T-helper 1 cell (primary cell): ENCODE measurements at places on chromosomes 3 and 15.
A peak's percentile ranks its signal among the peaks of the same experiment; 100 is the strongest.

GRCh38 chr3:133970339-133970738 lies 59.4 kb downstream of the SLCO2A1 start:
- no peak for DNase-seq

DNA sequence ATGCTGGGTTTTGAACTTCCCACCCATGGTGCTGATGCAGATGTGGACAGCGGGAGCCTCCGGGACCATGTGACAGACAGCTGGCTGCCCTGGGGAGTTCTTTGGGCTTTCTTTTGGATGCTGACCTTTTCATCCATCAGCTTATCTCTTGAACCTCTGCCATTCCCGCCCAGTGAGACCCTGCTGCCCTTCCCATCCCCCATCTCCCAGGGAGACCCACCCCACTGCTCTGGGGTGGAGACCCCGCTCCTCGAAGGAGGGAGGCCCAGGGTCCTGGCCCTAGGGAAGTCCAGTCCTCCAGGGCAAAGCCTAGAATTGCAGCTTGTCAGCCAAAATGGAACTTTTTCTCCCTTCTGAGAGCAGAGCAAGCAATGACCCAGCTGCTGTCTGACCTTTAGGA lies 64.0 kb downstream of the ITGA11 start:
- no peak for DNase-seq

DNA sequence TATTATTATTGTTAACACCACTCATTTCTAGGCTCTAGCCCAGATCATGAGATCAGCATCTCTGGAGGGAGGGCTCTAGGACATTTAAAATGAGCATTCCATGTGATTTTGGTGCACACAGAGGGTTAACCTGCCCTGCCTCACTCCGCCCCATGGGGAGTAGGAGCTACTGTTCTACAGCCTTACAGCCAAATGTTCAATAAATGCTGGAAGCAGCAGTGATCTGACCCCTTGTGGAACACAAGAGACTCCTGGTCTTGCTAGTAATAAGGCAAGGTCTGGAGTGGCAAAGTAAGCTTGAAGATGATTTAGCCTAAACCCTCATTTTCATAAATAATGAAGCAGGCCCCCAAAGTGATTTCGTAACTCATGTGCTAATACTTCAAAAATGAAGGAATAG lies 166.4 kb upstream of the EOMES start:
- no peak for DNase-seq

DNA sequence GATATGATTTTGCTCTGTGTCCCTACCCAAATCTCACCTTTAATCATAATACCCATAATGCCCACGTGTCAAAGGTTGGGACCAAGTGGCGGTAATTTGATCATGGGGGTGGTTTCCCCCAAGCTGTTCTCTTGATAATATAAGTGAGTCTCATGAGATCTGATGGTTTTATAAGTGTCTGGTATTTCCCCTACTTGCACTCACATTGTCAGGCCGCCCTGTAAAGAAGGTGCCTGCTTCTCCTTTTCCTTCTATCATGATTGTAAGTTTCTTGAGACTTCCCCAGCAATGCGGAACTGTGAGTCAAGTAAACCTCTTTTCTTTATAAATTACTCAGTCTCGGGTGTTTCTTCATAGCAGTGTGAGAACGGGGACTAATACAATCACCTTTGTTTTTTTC lies 279.8 kb downstream of the ARPP21 start:
- no peak for DNase-seq

- DNase-seq: no peak
These were observed 63.3 kb downstream of the LRRN1 start for GRCh38 chr3:3862534-3862933.

DNA sequence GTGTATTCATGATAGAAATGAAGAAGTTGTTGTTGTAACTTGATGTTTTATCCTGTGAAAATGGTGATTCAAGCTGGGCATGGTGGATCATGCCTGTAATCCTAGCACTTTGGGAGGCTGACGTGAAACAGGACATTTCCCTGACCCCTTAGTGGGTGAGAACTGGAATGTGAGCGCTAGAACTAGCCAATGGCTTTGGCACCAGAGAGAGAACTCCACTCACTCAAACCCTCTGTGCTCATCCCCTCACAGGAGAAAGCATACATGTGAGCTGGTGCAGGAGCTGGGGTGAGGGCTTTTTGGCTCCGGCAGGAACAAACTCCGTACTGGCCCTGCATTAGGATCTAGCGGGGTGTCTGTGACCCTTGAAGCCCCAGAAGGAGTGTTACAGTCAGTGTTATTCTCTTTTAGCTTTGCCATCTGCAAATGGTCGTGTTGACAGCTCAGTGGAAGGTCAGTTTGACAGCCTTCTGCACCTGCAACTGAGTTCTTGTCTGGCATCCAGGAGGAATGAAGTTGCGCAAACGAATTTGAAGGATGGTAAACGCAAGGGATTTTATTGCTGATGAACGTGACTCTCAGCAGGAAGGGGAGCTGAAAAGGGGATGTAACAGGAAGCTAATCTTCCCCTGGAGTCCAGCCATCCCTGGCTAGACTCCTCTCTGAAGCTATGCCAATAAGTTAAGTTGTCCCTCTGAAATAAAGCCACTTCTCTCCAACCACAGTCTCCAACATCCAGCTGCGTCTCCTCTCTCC lies 1016.6 kb upstream of the CADM2 start:
- no peak for DNase-seq

DNA sequence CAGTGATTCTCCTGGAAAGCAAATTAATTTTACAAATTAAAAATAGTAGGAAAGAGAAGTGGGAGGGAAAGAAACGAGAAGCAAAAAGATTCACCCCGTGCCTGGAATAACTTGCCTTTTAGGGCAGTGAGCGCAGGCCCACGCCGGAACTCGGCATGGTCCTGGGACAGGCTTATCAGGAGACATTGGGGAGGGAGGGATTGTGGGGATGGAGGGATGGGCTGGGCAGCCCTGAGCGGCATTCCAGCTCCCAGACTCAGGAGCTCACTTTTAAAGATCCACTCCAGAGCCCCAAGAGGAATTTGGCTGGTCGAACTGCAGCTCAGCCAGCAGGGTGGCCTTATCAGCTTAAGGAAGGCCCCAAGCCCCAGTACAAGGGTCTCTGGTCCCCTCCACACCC lies 117.9 kb downstream of the ADCY5 start:
- no peak for DNase-seq

GRCh38 chr3:178320456-178321351 lies 215.5 kb upstream of the KCNMB2 start:
- DNase-seq: no peak

GRCh38 chr3:189573004-189573403 lies 58.2 kb upstream of the TP63 start:
- DNase-seq: no peak

- DNase-seq: no peak
These were observed 377.1 kb upstream of the PROK2 start for GRCh38 chr3:72161881-72162595.

DNA sequence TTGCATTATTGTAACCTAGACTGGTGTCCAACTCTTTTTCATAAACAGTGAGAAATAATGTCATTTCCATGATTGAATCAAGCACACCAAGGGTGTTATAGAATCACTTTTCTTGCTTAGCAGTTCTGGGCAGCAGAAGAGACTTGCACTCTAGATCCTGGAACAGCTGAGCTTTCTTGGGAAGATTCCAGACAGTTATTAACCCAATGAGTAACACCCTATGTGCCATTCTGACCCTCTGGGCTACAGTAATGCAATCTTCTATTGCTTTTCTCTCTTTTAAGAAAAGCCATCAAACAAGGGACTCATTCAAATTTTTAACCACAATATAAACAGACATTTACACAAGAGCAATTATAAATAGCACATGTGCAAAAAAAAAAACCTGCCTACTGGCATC lies 39.3 kb upstream of the USP3 start:
- no peak for DNase-seq

DNA sequence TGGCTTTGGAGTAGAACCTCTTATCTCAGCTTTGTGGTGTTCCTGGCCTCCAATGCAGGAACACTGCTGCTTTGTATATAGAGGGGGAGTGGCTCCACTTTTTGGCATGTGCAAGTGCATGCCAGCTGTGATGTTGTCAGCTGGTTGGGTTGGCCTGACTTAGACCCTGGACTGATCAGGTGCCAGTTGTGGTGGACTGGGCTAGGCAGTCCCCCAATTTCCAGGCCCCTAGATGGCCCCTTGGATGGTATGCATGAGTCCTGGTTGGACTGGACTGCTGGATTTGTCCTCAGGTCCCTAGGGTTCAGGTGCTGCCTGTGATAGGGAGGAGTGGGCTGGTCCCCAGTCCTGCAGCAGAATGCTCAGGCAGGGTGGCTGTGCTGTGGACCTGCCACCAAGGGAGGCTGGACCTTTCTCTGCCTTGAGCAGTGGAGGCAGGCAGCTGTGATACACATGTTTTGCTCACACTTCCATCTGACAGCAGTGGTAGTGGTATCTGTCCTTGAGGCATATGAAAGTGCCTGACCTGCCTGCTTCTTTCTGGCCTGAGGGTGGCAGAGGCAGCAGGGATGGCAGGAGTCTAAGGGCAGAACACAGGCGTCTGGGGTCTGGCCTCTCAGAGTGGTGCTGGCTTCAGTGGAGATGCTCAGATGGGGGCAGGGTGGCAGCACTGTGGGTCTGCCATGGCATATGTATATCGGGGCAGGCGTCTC lies 74.8 kb downstream of the STXBP5L start:
- DNase-seq: no peak

- peak; percentile 6 for DNase-seq
These were observed 503 bp downstream of the HLTF start for GRCh38 chr3:149085828-149086231.

GRCh38 chr3:109784285-109784684 lies 446.9 kb upstream of the DPPA4 start:
- DNase-seq: no peak

DNA sequence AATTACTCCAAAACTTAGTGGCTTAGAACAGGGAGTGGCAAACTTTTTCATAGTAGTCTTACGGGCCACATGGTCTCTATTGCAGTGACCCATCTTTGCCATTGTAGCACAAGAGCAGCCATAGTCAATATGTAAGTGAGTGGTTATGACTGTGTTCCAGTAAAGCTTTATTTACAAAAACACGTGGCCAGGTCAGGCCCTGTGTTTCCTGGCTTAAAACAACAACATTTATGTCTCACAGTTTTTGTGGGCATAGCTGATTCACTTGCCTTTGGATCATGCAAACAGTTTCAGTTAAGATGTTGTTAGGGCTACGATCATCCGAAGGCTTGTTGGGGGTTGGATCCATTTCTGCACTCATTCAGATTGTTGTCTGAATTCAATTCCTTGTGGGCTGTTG lies 103.8 kb downstream of the CHCHD6 start:
- no peak for DNase-seq

- DNase-seq: no peak
These were observed 55.1 kb upstream of the ATOSA start for GRCh38 chr15:52734329-52734728.

GRCh38 chr3:103158183-103158582 lies 723.4 kb downstream of the ZPLD1 start:
- DNase-seq: no peak

DNA sequence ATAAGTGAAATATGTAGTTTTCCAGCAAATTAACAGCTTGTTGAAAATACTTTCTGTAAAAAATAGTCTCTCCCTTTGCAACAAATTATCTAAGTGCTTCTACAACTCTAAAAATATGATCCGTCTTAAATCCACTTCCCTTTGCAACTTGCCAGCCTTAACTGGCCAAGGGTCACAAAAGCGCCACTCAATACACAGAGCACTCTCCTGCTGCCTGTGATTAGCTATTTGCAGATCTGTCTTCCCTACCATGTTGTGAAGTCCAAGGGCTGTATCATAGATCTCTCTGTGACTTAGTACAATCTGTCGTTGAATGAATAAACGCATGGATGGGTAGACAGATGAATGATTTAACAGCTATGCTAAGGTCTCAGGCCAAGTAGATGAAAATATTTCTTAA lies 76.2 kb downstream of the ITGB5 start:
- no peak for DNase-seq

DNA sequence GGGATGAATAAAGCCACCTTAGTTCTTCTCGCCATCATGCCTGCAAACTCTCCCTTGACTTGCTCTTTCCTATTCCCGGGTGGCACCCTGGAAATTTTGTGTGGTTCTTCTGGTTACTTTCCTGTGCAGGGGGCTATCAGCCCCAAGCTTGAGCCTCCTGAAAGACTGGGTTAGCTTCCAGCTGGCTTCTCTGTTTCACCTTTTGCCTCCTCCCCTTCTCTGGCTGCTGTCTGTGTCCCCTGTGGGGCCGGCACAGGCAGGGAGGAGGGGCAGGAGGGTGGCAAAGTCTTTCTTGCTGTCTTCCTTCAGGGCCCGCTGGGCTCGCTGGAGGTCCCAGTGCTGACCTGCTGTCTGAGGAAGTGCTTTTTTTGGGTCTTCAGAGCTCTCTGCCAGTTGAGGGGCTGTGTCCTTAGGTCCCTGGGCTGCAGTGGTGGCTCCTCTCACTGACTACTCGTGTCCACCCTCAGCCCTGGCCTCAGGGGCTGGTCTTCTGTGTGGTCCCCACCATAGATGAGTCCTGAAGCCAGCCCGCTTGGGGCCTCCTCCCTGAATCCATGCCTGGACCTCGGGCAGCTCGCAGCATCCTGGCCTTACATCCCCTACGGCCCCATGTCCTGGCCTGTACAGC lies 196.5 kb downstream of the KLF13 start:
- DNase-seq: no peak

- no peak for DNase-seq
These were observed 17.5 kb downstream of the GRAMD2A start for GRCh38 chr15:72179950-72180581.

DNA sequence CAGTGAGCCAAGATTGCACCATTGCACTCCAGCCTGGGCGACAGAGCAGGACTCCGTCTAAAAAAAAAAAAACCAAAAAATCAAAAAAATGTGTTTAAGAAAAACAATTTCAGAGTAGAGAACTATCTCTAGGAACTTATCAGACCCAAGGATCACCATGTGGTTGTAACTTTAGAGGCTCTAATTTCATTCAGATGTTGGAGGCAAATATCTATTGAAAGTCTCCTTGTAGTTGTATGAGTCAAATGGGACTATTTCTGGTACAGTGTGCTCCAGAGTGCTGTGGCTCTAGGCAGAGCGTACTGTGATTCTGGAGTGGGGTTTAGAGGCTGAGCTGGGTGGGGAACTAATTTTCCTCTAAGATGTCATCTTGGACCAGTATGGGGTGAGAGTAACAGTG lies 398.7 kb downstream of the SHQ1 start:
- DNase-seq: no peak

DNA sequence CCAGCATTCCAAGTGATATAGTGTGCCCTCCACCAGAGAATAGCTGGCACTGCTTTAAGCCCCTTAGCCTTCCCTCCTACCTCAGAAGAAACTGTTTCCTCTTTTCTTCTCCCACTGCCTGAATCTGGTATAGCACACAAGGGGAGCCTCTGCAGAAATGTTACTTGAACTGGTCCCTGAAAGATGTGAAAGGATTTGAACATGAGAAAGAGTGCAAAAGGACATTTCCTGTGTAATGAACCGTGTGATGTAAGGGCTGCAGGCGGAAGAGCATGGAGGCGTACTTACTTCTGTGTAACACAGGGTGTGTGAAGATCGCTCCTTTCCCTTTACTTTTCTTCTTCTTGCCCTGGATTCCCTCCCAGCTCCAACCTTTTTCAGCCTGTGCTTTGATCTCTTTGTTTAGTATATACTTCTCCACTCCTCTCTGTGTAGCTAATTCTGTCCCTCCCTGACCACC lies 8.4 kb downstream of the TMOD3 start:
- no peak for DNase-seq
